ENCODE measurements at places on chromosomes 16 and 17.

DNA sequence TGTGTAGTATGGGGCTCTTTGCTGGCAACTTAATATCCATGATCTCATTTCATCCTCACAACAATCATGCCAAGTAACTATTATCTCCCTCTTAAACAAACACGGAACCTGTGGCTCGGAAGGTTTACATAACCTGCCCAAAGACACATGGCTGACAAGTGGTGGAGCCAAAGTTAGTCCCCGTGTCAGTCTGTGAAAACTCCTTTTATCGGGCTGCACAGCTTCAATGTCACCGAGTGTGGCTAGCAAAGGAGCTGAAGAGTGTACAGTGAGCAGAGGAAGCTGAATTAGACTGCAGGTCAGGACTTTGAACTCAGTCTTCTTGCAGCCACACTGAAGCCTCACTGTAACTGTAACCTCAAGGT is 80.3 kb downstream of the PARN start:
- no peak for DNase-seq

GRCh38 chr16:79372503-79373184 is 227.9 kb downstream of the MAF start:
- DNase-seq = no peak

DNA sequence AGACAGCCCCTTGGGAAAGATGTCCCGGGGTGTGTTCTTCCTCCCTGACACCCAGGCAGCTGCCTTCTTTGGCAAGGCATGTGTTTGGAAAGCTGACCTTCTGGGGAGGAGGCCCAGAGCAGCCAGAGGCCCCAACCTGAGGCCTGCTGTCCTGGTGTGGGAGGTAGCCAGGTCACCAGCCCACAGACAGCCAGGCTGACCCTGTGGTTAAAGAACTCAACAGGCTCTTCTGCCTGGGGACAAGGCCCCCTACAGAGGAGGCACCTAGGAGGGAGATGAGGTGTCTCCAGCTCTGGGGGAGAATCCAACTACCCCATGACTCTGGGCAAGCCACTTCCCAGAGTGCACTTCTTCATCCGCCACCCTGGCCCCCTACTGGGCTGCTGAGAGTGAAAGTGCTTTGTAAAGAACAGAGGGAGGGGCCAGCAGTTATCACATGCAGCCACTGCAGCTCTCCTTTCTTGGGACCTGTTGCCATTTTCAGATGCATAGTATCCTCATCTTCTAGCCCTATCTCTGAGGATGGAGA is 13.1 kb upstream of the SREBF1 start:
- DNase-seq = peak; percentile 69

DNA sequence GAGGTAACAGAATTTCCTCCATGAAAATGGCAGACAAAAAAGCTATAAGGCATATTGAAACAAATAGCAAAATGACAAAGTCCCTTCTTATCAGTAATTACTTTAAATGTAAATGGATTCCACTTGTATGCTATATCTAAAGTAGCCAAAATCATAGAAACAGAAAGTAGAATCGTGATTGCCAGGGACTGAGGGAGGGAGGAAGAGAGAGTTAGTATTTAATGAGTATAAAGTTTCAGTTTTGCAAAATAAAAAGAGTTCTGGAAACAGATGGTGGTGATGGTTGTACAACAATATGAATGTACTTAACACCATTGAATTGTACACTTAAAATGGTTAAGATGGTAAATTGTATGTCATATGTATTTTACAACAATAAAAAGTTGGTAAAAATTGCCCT is 407.4 kb downstream of the CA10 start:
- no peak for DNase-seq

- no peak for DNase-seq
These were observed 2.5 kb downstream of the FUS start for GRCh38 chr16:31182391-31182790.

- no peak for DNase-seq
These were observed 17.1 kb downstream of the PLK1 start for GRCh38 chr16:23695756-23696155.

- DNase-seq = no peak
These were observed 26.8 kb downstream of the ENDOV start for GRCh38 chr17:80441598-80442322.
